Activated CD4-positive, CD25-positive, alpha-beta regulatory T cell treated with anti-CD3 and anti-CD28 coated beads, Interleukin-2, amount 50 U/mL, for 16 hours (primary cell): ENCODE measurements at places on chromosomes 4 and X.
A peak's percentile ranks its signal among the peaks of the same experiment; 100 is the strongest.

DNA sequence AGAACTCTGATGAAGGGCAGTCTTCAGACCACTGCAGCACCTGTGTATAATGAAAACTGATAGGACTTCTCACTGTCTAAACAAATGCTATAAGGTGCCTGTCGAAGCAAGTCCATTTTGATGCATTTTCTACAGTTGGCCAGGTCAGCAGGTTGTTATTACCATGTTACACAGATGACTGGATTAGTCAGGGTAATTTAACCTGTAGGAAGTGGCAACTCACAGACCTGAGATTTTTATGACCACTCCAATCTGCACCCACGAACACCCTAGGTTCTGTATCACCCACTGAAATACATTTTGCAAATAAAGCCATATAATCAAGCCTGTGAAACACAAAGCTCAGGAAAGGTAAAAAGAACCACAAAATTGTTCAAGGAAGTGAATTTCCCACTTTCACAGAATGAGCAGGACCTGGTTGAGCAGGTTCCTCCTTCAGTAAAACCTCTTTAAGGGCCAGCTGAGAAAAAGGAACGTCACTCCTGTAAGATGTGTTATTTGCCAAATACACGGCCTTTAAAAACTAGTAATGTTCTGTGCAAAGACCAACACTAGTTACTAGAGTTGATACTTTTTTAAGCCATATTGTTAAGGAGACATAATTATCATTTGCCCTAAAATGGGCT, 12.7 kb downstream of the MAML3 start:
- no peak for DNase-seq

GRCh38 chr4:140156529-140157171, 2.7 kb upstream of the MAML3 start:
- no peak for DNase-seq

DNA sequence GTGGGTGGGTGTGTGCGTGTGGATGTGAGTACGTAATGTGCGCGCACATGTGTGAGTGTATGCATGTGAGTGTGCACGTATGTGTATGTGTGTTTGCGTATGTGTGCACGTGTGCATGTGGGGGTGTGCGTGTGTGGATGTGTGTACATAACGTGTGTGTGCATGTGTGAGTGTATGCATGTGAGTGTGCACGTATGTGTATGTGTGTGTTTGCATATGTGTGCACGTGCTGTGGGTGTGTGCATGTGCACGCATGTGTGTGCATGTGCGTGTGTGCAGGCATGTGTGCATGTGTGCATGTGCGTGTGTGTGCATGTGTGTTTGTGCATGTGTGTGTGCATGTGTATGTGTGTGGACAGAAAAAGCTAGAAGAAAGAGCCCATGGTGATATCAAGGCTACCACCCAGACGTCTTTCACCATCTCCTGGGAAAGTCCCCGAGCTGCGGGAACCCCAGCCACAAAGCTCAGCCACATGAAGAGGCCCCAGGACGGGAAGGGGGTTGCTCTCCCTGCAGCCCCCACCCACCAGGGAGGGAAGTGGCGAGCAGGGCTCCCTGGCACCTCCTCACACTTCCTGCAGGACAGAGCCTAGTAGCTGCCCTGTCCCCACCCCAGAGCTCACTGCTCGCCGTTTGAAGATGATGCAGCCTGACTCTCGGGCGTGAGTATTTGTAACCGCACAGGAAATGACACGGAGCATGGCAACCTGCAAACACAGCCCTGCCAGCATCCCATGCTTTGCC, 108.3 kb downstream of the DCTD start:
- DNase-seq: no peak

DNA sequence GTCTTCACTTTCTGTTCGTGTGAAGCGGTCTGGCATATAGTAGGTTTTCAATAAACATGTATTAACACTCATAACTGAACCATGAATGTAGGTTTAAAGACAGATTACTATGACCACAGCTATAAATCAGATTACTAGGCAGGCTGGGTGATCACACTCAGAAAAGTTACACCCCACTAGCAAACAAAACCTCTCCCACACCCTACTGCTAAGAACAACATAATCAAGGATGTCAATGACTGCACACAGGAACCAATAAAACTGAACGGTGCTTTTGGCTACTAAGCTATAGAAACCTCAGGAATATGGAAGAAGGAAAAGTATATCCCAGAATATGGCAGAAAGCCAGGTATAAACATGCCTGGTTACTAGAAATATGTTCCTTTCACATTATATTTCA, 676.9 kb downstream of the SMARCA1 start:
- no peak for DNase-seq

GRCh38 chr4:124055896-124056295, 656.6 kb downstream of the ANKRD50 start:
- DNase-seq: no peak

DNA sequence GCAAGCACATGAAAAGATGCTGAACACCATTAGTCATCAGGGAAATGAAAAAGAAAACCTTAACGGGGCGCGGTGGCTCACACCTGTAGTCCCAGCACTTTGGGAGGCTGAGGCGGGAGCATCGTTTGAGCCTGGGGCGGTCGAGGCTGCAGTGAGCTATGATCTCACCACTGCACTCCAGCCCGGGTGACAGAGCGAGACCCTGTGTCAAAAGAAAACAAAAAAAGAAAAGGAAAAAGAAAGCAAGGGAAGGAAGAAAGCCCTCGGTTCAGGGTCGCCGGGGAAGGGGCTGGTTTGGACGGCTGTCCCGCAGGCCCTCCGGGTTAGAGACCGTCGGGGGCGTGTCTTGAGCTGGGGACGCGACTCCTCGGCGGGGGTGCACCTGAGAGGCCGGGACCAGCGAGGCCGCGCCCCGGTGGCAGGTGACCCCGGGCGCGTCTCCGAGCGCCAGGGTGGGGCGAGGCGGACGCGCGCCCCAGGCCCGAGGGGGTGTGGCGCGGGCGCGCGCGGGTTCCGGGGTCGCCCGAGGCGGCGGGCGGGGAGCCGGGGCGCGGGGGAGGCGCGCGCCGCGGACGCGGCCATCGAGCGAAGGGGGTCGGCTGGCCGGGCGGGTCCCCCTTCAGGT, 478 bp upstream of the PLXNA3 start:
- DNase-seq: peak; percentile 8

DNA sequence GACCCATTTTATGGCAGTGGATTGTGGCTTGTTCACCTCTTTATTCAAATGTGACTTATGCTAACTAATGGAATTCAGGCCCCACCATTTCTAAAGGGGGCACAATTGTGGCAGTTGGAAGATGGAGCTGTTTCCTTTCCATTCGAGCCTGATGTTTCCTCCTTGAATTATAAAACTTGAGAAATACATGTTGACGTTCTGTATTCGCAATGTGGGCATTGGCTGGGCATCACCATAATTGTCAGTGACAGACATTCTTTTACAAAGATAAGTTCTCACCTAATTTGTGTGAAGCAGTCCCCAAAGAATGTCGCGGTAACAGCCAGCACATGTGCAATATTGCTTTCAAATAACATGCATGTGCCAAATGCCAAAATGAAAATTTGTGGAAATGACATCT, 1070.2 kb upstream of the TENM3 start:
- DNase-seq: no peak

DNA sequence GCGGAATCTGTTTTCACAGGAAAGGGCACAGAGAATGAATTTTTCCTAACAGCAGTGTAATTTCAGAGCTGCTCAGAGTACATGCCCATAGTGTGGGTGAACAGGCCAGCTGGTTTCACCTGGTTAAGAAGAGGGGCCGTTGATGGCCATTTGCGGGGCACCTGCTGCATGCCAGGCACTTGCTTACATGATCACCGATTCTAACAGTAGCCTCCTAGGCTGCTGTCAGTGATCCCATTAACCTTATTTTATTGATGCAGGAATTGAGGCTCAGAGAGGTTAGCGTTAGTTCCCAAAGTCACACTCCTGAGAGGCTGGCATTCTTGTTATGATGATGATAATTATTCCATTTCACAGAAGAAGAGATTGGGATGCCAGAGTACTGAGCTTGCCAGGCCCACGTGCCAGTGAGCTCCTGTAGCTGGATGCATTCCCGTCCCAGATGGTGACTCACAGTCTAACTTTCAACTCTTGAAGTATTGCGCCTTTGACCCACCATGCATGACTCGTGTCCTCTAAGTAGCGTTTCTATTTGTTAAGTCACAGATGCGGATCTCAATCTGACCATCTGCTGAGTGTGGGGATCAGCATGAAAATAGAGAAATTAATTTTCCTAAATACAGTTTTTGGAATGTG, 76.5 kb downstream of the PSAPL1 start:
- DNase-seq: no peak

GRCh38 chr4:11179796-11180195, 248.9 kb downstream of the HS3ST1 start:
- DNase-seq: no peak

- no peak for DNase-seq
Measured at GRCh38 chrX:109840585-109840984, 107.5 kb upstream of the ACSL4 start.

DNA sequence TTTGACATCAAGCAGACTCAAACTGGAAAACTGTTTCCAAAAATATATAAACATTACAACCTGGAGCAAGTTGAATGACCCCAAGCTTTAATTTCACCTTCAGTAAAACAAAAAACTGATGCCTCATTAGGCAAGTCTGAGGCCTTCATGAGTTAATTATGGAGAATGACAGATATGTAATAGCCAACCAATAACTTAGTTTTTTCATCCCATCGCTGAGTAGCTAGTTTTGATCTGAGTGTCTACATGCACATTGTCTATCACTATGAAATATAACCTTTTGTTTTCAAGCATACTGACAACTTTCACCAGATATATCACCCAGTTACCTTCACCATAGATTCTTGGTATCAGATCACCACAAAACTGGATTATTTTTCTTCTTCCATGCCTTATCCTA, 16.4 kb downstream of the PRKG2 start:
- DNase-seq: no peak

GRCh38 chr4:44425614-44426208, 22.9 kb downstream of the KCTD8 start:
- DNase-seq: no peak

GRCh38 chrX:94635003-94635402, 961.0 kb downstream of the FAM133A start:
- DNase-seq: no peak

DNA sequence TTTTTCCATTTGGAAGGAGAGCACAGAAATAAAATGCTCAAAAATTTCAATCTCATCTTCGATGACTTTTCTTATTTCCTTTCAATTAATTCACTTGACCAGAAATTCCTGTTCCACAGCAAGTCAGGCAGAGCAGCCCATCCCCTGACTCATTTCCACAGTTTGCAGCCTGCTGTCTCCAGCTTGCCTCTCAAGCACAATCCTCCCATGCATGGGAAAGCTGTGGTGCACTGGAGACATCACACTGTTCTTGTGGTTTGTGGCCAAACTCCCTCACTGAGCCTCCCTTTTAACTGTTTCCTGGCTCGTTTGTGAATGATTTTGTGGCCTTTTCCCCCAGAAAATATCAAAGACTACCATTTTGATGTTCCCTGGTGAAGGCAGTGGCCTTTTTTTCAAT, 114.0 kb upstream of the ENPEP start:
- no peak for DNase-seq

DNA sequence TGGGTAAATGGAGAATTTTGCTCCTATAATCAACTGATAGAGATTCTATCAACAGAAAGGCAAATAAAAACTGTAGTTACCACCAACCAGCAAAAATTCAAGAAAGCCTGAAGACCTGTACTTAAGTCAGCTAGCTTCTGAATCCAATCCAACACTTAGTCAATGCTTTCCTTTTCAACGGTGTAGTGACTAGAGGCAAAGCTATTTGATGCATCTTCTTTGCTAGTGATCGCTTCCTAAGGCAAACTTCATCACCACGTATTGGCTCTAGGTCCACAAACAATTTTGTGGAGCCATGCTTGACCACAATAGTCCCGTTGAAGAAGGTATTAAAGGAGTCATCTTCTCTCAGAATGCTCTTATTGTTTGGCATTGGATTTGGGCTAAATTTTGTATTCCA, 25.0 kb upstream of the UBA6 start:
- no peak for DNase-seq

DNA sequence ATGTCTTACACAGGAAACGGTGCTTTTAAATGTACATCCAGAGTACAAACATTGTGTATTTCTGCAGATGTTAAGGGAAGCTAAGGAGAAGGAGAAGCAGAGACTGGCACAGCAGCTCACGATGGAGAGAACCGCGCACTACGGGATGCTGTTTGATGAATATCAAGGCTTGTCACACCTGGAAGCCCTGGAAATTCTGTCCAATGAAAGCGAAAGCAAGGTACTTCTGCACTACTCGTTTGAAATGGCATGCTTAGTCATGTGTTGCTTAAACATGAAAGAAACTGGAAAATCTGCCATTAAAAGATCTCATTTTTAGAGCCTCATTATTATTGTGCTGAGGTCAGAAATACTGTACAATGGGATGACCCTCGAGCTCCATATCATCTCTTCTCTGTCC, 47.2 kb downstream of the FAM114A1 start:
- no peak for DNase-seq

DNA sequence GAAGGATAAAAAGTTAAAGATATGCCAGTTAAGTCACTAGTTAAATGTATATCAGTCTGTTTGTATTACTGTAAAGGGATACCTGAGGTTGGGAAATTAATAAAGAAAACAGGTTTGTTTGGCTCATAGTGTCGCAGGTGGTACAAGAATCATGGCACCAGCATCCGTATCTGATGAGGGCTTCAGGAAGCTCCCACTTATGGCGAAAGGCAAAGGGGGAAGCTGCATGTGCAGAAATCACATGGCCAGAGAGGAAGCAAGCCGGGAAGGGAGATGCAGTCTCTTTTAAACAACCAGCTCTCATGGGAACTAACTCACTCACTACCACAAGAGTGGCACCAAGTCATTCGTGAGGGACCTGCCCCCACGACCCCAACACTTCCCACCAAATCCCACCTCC, 91.9 kb upstream of the SH3RF1 start:
- DNase-seq: no peak

DNA sequence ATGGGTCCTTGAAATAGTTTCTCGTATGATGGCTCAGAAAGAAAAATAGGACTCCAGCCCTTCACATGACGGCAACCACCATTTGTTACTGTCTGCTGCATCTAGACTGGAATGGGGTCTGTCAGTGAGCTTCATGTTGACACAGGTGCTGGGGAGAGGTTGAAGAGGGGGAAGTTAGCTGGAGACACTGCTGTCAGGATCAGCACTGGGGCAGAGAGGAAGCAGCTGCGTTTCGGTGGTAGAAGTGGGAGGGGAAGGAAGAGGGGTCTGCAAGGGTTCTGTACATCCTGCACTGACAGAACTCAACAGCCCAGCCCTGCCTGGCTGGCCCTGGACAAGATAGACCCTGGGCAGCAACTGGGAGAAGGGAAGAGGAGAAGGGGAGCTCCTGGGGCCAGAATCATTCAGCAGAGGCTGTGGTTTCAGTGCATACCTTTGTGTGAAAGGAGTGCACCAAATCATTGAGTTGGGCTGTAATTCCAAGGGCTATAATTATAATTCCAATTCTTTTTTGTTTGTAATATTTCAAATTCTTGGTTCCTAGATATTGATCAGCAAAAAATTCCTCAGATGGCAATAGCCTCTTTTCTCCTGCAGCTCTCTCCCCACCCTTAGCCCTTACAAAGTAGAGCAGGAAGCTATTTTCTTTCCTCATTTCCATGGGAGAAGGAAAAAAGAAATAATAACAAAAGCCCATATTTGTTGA, 119.4 kb upstream of the C1GALT1C1 start:
- no peak for DNase-seq
